ENCODE measurements at places on chromosomes 3 and 15.
A peak's percentile ranks its signal among the peaks of the same experiment; 100 is the strongest.

GRCh38 chr3:62997369-62997768, 122.2 kb upstream of the CADPS start:
- no peak for DNase-seq

DNA sequence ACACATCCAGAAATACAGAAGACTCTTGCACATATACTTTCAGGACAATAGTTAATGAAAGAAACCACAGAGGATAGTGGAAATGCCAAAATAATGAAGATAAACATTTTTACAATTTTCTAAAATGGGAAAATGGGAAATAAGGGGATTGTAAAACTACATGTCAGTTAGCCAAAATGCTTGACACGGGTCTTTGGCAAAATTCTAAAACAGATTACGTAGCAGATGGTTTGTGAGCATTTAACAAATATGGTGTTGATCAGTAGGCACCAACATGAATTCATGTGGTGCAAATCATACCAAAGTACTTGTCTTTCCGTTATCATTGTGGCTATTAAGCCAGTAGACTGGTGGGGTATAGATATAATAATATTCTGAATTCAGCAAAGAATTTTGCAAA, 348.5 kb upstream of the ROBO1 start:
- no peak for DNase-seq

- no peak for DNase-seq
Observed at GRCh38 chr15:67832031-67832551, 6.8 kb downstream of the SKOR1 start.

GRCh38 chr3:67605377-67605776, 49.0 kb downstream of the SUCLG2 start:
- no peak for DNase-seq

DNA sequence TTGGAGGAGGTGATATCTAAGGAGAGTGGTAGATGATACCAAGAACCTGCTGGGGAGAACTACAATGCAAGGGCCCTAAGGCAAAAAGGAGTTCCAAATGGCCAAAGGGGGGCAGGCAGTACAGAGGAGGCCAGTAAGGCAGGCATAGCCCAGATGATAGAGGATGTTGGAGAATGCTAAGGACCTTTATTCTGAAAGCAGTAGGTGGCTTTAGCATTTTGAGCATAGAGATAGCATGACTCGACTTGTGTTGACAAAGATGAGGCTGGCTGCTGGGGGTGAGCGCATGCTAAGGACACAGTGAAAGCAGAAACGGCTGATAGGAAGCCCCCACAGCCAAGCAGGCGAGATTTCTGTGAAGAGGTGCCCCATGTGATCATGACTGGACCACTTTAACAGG, 419.3 kb downstream of the ERC2 start:
- DNase-seq = no peak

DNA sequence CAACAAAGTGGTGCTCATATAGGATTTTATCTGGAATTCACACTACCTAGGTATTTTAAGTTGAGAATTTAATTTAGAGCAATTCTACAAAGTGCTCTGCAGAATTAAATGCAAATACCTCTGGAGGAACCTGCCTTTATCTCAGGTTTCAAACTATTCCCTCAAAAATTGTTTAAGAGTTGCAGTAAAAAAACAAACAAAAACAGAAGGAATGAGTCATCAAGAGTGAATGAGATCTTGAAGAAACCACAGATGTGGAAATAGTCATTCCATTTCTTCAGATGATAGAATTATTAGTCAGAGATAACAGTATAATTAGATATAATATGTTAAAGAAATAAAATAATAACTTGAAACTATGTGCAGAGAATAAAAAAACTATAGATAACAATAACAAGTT, 80.8 kb upstream of the SCN5A start:
- DNase-seq = no peak

DNA sequence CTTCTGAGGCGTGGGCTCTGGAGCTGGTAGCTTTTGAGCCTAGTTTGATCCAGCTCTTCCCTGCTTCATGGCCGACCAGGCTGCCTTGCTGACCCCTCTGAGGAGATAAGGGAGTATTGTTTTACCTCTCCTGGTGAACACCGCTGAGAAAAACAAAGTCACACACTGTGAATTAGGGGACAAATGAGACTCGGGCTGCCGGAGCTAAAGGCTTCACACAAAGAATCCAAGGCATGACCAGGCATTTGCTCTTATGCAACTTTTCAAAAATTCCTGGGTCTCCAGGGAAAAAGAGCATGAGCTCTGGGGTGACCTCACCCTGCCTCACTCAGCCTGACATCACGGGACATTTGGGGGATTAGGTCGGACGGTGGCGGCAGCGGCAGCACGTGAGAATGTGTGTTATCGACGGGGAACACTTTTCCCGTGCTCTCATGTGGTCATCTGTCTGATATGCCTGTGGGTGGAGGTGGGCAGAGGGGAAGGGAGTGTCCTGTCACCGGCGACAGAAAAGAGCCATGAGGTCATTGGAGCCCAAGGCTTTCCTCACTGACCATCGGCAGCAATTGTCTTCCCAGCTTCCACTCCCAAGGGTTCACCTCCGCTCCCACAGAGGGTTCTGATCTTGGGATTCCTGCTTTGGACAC, 61.0 kb downstream of the TMEM44 start:
- peak; percentile 71 for DNase-seq

DNA sequence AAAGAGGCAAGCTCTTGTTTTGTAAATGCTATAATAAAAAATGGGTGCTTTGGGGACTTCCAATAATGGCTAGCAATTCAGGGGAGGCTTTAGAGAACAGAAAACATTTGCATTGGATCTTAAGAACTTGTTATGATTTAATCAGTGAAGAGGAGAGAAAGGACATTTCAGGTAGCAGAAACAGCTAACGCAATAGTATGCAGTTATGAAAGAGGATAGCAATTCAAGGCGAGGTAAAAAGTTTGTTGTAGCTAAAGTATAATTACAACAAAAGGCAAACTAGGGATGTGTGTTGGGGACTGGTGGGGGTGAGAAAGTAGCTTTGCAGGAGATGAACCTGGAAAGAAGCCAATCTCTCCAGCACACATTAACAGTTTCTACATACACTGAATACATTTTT, 558.7 kb upstream of the SEMA6D start:
- no peak for DNase-seq

DNA sequence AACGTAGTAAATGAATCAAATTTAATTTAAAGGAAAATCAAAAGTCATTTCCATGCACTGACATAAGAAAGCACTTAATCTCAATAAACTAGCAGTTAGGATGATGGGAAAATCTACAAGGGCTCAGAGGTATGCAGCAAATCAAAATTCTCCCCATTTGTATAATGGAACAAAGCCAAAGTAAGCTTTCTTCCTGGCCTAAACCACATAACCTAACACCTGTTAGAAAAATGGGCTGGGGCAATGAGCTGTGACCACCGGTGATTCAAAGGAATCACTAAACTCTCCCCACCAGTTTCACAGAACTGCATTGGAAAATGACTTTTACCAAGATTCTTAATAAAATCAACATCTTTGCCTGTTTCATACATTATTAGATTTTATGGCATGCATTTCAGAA, 1024.3 kb downstream of the FHIT start:
- no peak for DNase-seq

DNA sequence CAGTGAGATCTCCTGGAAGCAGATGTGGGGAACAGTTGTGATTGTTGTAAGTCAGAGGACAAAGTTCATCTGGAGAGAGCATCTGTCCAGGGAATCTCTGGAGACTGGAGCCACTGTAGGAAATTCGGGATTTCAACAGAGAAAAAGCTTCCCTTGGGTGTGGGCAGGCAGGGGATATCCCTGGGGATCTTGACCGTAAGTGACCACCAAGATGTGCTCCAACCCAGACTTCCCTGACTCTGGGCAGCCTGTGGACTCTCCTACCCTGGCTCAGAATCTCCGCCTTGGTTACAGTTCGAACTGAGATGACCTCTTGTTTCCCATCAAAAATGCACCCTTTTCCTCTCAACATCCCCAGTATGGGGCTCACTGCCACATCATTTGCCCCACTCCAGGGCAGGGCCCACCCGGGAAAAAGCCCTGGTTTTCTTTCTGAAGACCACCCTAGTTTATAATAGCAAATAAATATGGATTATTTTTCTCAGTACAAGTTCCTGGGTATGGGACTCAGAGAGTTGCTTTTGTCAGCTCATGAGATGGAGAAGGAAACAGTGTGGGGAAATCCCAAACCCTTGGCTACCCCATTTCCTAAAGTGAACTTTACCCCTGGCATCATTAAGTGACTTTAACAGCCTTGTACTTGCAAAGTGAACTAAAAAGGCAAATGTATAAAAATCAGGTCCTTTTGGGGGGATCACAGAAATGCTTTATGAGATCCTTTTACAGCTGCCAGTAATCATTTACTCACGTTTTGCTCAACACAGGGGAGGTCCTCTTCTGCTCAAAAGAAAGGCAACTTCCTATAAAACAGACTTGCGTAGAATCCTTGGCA, 89.9 kb downstream of the CCNL1 start:
- DNase-seq = peak; percentile 47

- DNase-seq = peak; percentile 80
Observed at GRCh38 chr3:142664311-142664710, 59.5 kb upstream of the TRPC1 start.

- no peak for DNase-seq
Observed at GRCh38 chr3:136377508-136377907, 127.4 kb downstream of the PCCB start.

- DNase-seq = no peak
Observed at GRCh38 chr3:1469248-1469647, 376.4 kb downstream of the CNTN6 start.

Data from small intestine (tissue), 16 donors.